ENCODE measurements at places on chromosomes 4 and X.

GRCh38 chrX:79140731-79141130, 3.8 kb upstream of the GPR174 start:
- no peak for DNase-seq

- DNase-seq, result no peak
These were observed 10.1 kb downstream of the OTOP1 start for GRCh38 chr4:4216648-4217047.

GRCh38 chrX:68440940-68441339, 7.6 kb upstream of the OPHN1 start:
- DNase-seq, result no peak

DNA sequence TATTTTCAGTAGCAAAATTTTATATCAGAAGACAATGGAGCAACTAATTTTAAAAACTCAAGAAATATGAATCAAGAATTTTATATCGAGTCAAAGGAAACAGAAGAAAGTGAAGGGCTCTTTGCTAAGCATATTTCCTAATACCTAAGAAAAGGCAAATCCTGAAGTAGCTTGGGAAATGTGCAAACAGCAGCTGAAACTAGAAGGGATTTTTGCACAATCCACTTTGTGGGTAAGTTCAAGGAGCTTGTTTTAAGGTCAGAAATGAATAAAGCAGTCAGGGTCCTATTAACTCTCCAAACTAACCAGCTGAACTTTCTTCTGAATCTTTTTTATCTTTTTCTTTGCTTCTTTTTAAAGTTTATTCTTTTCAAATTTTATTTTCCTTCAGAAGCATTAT, 500.9 kb upstream of the CXorf51A start:
- DNase-seq, result no peak

DNA sequence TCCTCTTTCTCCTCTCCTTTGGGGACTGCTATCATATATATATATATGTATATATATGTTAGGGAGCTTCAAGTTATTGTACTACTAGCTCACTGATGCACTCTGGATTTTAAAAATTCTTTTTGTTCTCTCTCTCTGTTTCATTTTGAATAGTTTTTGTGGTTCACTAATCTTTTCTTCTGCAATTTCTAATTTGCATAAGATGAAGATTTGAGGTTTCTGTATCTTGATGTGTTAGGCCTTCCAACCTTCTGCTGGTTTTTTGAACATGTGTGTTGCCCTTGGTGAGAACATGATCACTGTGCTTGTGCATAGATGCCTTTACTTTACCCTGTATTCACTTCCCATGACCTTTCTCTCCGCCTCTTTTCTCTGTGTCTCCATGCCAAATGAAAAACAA, 7.8 kb upstream of the ZNF718 start:
- no peak for DNase-seq

- no peak for DNase-seq
These were observed 27.9 kb downstream of the SMPX start for GRCh38 chrX:21730026-21730425.

GRCh38 chrX:134570509-134570846, 87.8 kb downstream of the PLAC1 start:
- no peak for DNase-seq

DNA sequence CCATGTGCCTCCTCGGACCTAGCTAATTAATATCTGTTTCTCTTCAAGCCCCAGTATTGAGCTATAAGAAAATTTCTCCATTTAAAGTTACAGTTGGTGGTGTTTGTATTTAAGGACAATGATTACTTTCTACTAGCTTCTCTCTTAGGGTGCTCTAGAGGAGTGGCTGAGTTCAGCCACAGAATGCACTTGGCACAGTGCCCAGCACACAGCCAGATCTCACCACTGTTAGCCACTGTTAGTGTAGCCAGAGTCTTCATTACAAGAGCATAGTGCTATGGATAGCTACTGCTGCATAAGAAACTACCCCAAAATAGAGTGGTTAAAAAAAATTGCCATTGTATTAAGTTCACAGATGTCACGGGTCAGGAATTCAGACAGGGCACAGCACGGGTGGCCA, 421.3 kb downstream of the BCOR start:
- no peak for DNase-seq

GRCh38 chrX:15816438-15816809, 26.1 kb downstream of the ZRSR2 start:
- DNase-seq, result no peak

GRCh38 chr4:82362565-82362964, 11.2 kb downstream of the HNRNPD start:
- DNase-seq, result no peak

- DNase-seq, result no peak
These were observed 1142.2 kb downstream of the ADGRL3 start for GRCh38 chr4:62342346-62342745.

GRCh38 chrX:72306085-72306801, 529 bp upstream of the CITED1 start:
- DNase-seq, result no peak

GRCh38 chrX:138771047-138771446, 59.5 kb upstream of the FGF13 start:
- no peak for DNase-seq

GRCh38 chr4:128721896-128722295, 87.6 kb upstream of the JADE1 start:
- no peak for DNase-seq

DNA sequence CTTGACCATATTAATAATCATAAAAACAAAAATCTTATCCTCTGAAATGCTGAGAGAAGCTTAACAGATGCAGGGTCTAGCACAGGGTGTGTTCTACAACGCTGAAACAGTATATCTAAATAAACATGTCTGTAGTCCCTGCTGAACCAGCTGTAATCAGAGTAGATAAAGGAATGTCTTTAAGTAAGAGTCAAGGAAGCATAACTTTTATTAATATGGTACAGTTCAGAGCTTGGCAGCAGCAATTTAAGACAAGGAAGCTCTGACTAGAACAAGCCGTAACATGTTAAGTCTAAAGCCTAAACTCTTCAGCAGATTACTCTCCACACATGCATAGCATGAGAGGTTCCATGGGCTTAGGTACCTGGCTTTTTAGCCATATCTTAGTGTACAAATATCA, 36.1 kb downstream of the NFKB1 start:
- DNase-seq, result no peak

DNA sequence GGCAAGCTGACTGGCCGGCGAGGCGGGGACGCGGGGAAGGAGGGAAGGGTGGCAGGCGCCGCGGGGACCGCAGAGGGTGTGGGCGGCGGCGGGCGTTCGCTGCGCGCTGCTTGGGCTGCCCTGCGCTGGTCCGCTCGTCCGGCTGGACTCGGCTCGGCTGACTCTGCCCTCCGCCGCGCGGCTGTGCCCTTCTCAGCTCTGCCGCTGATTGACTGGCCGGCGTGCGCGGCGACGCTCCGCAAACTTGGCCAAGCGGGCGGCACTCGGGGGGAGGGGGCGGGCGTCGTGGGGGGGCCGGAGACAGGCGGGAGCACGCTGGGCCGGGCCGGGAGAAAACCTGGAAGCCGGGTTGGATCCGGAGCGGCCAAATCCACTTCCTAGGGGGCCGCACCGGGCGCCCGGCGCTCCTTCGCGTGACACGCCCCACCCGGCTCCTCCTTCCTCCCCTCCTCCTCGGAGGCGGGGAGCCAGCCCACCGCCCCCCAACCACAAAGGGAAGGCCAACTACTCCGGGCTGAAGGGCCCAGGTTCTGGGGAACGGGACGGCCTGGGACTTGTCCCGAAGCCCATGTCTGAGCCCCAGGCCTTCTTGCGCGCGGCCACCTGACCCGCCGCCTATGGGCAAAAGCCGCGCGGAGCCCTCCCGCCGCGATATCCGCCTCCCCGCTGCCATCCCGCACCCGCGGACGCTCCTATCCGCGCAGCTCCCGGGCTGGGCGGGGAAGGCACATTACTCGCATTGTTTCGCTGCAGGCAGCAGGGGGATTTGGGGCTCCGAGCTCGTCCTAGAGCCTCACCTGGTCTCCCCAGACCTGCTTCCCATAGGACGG, at the start of gene GPC4:
TSS of gene GPC4 (minus strand) at position 214 of the 830 bp plus-strand sequence. CDS start 524 bp downstream, outside the sequence.
- no peak for DNase-seq

DNA sequence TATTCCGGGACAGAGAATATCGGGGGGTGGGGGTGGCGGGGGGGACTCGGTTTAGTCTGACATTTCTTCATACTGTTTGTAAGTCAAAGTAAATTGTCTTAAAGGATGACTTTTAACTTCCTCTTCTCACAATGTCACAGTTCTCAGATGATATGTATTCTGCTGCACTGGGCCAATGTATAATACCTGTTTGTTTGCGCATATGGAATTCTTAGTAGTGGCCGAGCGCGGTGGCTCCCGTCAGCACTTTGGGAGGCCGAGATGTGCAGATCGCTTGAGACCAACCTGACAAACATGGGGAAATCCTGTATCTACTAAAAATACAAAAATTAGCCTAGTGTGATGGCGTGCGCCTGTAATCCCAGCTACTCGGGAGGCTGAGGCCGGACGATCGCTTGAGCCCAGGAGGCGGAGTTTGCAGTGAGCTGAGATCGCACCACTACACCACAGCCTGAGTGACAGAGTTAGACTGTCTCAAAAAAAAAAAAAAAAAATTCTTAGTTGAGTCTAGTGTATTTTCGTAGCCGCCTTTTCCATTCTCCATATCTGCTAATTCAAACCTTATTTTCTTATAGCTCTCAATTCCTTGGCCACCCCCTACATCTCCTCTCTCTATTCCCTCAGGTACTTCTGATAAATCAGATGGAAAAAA, 851 bp downstream of the POLR2B start:
- no peak for DNase-seq

- DNase-seq, result no peak
These were observed 91.7 kb downstream of the PPP1R2C start for GRCh38 chrX:42686296-42686695.

- DNase-seq, result no peak
These were observed 368.0 kb downstream of the CCSER1 start for GRCh38 chr4:90495211-90495610.

- DNase-seq, result no peak
These were observed 64.0 kb downstream of the AASDH start for GRCh38 chr4:56323327-56323726.

DNA sequence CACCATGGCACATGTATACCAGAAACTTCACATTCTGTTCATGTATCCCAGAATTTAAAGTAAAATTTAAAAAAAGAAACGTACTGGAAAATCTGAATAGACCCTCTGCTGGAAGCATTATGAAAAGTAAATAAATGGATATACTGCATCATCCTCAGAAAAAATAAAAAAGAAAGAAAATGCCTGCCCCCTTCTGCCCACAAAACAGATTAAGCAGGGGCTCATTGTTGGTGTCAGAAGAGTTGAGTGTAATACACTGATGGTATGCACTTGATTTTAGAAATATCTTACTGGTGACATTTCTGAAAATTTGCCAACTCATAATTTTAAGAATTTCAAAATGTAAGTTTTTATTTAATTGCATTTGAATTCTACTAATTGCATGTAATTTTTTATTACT, 77.8 kb downstream of the LRP2BP start:
- DNase-seq, result no peak

DNA sequence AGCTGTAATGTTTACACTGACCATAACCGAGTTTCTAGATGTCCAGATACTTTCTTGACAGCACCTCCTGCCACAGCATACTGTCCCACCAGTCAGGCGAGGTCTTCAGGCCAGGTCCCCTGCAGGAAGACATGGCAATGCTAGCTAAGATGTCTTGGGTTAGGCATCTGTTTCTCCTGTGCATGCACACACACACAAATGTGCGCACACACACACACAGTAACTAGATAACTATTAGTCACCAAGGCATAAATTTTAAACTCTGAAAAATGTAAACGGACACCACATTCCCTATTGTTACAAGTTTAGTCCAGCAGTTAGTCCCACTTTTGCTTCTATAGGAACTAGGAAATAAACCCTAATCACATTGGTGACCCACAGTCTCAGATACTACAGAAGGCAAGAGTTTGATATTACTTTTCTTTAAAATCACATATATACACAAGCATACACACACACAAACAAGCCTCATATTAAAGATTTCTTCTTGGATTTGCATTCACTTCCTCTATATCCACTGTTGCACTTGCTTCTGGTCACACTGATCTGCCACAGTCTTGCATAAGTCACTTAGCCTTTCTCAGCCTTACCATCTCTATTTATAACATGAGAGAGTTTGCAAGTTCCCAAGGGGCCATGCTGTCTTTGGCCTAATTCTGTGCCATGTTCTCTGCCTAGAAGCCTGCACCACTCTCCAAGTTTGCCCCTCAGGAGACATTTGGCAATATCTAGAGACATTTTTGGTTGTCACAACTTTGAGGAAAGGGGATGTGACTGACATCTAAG, 32.2 kb downstream of the IL21 start:
- DNase-seq, result no peak

Data from NCI-H2081 treated with DMSO at 0.1 percent for 48 hours (cell line).